Fibroblast of skin of left biceps (primary cell): ENCODE measurements at places on chromosomes 3 and 15.
A peak's percentile ranks its signal among the peaks of the same experiment; 100 is the strongest.

GRCh38 chr15:57158589-57158988 lies 217.7 kb upstream of the CGNL1 start:
- DNase-seq = no peak

DNA sequence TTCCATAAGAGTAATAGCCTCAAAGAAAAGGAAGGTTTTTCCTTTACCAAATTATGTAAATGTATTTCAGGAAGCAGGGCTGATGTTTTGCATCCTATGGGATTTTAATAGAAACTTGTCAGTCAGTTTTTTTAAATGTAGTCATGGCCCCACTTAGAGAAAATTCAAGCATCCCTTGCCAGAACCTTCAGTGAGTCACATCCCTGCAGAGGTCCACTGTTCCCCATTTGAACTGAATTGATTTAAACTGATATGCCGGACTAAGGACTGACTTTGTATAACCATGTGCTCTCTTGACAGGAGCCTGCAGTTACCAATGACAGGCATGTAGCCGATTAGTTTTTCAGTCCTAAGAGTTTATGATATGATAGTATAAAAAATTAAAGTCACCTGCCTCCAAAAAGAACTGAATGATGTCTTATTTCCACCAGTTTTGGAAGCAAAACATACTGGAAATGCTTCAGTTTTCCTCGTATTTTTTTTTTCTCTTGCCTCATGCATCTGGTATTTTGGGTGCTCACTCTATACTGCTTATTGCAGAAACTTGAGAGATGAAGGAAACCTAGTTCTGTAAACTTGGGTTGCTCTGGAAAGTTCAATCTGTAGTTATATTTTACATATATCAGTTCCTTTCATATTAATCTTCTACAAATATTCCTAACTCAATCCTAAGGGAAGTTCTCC lies 30.7 kb downstream of the LRTM1 start:
- no peak for DNase-seq

- DNase-seq = no peak
Observed at GRCh38 chr15:100994597-100995446, 75.7 kb downstream of the LRRK1 start.

- peak; percentile 42 for DNase-seq
Observed at GRCh38 chr3:179526989-179527391, 35.7 kb upstream of the ACTL6A start.

GRCh38 chr15:83764201-83764838 lies 110.4 kb downstream of the ADAMTSL3 start:
- DNase-seq = no peak

- no peak for DNase-seq
Observed at GRCh38 chr15:36831904-36832287, 252.5 kb downstream of the CDIN1 start.

- peak; percentile 41 for DNase-seq
Observed at GRCh38 chr15:84685304-84685703, 27.3 kb upstream of the NMB start.

GRCh38 chr3:141603473-141604035 lies 116.7 kb downstream of the RASA2 start:
- no peak for DNase-seq

DNA sequence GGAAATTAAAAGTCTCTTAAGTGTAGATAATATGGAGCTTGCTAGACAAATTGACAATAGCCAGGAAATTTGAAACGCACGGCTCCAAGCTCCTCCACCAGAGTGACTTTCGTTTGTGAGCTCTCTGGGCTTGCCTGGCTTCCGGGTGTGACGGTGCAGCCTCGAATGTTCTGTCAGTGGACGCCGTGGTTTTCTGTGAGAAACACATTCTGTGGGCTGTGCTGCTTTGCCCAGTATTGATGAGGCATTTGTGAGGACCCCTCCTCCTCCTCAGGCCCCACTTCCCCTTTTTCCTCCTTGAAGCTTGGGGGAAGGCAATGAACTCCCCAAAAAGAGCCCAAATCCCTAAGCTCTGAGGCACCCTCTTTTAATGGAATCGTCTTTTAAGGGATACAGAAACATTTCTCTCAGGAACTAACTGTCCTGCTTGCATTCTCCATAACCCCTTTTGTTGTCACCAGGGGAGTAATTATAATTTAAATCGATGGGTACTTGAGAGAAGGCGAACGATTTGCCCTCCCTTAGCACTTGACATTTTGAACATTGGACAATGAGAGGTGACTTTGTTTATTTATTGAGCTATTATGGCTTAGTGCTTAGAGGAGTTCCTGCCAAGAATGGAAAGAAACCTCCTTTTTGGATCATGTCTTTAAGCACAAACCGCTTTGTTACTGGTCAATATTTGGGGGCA lies 40.8 kb downstream of the POLR2M start:
- no peak for DNase-seq

DNA sequence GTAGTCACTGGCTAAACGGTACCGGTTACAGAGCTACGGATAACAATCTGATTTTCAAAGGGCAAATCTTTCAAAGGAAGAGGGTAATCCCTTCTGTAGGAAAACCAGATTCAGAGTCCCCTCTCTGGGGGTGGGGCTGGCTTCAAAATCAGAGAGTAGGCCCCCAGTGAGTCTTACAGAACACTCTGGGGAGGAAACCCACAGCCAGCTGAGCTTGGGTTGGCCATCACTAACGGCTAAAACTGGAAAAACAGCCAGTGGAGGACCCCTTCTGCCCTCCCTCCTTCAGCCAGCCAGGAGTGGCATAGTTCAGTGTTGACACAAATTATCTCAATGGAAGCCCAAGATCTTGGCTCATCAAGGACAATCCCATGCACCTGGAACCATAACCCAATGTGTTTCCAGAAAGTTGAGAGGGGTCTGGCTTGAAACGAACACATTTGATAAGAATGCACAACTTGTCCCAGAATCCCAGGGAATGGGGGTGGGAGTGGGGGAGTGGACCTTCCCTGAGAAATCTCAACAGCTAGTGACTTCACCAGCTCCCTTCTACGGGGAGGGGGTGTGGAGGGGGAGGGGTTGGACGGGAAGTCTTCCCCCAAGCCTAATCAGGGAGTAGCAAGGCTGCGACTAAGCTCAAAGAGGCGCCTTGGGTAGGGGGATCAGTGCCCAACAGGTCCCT lies 1.0 kb downstream of the RASL12 start:
- no peak for DNase-seq

GRCh38 chr15:43872416-43873020 lies 45.7 kb downstream of the WDR76 start:
- peak; percentile 40 for DNase-seq

DNA sequence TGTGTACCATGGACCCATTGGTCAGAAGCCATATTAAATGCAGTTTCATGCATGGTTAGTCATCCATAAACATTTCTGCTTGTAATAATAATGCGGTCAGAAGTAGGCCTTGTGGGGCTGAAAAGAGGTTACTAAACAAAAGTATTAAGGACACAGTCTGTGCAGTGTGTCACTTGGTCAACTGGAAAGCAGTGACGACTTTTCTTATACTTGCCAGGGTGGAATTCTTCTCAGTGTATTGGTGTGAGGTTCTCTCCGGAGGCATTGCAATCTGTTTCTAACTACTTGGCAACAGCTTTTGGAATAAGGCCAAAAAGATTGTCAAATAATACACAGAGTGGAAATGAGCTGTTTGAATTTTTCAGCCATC lies 46.8 kb downstream of the CHL1 start:
- DNase-seq = no peak

- DNase-seq = peak; percentile 76
Observed at GRCh38 chr15:92429378-92430068, 35.8 kb downstream of the ST8SIA2 start.

DNA sequence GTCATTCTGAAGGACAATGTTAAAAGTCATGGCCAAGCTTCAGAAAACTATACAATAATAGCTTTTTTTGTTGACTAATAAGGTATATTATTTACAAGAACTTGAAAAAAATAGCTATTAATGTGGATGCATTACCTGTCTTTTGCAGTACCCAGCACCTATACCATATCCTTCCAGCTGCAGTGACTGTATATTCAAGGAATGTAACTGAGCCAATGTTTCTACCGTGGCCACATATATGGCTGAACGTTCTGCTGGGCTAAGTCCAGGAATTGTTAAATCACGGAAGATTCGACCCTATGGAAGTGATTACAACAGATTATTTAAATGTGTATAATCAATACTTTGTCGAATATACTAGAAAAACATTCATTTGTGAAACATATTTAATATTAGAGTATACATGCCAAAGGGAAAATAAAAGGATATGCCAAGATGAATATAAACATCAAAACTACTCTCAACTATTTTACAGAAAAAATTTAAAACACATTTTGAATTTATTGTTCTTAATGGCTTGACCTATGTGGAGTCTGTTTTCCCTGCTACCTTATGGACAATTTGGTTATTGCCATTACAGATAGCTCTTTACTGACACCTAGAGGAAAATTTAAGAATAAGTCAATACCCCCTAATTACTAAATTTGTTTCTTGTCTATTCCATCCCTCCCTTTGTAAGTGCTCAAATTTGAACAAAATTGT lies 17.6 kb downstream of the ACAD11 start:
- no peak for DNase-seq

- no peak for DNase-seq
Observed at GRCh38 chr3:7695049-7695448, 806.6 kb upstream of the LMCD1 start.

DNA sequence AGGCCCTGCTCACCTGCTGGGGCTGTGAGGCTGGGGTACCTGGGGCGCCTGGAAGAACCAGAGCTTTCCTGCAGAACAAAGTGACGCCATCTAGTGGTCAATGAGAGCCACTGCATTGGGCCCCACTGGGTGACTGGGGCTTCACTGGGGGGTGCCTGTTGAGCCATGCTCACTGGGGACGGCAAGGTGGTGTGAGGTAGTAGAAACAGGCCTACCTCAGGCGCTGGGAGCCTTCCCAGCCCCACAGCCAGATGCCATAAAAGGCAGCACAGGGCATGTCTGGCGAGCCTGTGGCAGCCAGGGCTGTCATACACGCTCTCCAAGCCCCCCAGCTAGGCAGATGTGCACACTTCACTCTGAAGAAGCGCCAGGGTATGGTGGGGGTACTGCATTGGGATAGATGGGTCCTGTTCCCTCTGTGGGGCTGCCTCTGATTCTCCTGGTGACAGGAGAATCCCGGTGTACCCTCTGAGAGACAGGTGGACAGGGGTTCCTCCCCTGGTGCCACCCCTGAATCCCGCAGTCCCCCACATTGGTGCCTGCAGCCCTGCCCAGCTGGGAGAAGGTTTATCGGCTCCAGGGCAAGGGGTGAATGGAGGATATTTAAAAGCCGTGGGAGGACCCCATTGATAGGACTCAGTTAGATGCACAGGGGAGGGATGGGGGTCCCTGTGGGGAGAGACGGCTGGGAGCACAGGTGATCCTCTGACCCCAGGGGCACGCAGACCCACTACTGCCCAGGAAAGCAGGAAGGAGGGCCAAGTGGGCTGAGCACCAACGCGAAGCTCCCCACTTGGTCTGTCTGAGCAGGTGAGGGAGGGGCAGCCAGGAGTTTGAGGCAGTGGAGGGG lies 178.8 kb downstream of the NSMCE3 start:
- DNase-seq = no peak

DNA sequence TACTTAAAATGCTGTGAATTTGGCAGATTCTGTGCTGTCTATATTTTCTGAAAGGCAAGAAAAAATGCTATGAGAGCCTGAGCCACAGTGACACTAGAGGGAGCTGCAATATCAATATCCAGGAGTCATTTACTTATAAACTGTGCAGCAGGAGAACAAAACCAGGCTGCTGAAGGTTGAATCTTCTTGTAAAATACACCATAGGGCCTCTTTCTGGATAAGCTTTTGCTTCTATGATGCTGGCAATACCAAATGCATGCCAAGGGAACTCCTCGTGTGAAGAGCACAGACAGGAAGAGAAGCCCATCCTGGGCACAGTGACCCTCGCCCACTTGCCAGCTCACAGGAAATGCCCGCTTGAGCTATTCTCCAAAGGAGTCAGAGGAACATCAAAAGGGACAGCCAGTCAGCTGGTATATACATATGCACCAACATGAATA lies 48.0 kb upstream of the TSPAN3 start:
- peak; percentile 52 for DNase-seq

GRCh38 chr3:13462822-13463221 lies 17.3 kb upstream of the HDAC11 start:
- DNase-seq = no peak

GRCh38 chr15:96320107-96320506 lies 10.4 kb upstream of the NR2F2 start:
- no peak for DNase-seq

GRCh38 chr3:122955916-122956692 lies 71.5 kb downstream of the SEMA5B start:
- DNase-seq = no peak

- no peak for DNase-seq
Observed at GRCh38 chr3:189883113-189883753, 237.5 kb downstream of the P3H2 start.

- DNase-seq = no peak
Observed at GRCh38 chr3:155326244-155326643, 32.8 kb upstream of the STRIT1 start.

- no peak for DNase-seq
Observed at GRCh38 chr3:89171687-89172545, 64.5 kb downstream of the EPHA3 start.

- no peak for DNase-seq
Observed at GRCh38 chr3:121562148-121562547, 5.6 kb upstream of the ARGFX start.

DNA sequence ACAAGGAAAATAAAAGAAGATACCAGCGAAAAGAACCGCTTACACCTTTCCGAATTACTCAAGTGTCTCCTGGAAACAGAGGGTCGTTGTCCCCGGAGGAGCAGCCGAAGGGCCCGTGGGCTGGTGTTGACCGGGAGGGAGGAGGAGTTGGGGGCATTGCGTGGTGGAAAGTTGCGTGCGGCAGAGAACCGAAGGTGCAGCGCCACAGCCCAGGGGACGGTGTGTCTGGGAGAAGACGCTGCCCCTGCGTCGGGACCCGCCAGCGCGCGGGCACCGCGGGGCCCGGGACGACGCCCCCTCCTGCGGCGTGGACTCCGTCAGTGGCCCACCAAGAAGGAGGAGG lies 325 bp downstream of the ALCAM start:
- no peak for DNase-seq

GRCh38 chr3:192133271-192133670 lies 594.1 kb downstream of the FGF12 start:
- no peak for DNase-seq

DNA sequence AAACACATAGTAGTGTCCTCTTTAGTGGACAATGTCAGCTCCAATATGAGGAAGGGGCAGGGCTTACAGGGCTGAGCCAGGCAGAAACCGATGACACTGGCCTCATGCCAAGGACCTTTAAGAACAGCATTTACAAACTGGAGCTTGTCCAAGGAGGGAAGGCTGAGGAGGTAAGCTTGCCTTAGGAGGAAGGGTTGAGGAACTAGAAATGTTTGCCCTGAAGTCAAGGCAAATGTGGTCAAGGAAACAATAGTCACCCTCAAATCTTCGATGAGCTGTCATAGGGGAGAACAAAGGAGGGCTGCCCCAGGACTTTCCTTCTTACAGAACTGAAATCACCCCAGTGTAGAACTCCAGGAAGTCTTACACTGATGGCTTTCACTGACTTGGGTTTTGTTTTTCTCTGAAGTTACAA lies 136.4 kb downstream of the LIPC start:
- no peak for DNase-seq
